ENCODE measurements at places on chromosomes 6 and 20.

- DNase-seq, result no peak
Observed at GRCh38 chr6:55438203-55438602, 110.9 kb downstream of the GFRAL start.

DNA sequence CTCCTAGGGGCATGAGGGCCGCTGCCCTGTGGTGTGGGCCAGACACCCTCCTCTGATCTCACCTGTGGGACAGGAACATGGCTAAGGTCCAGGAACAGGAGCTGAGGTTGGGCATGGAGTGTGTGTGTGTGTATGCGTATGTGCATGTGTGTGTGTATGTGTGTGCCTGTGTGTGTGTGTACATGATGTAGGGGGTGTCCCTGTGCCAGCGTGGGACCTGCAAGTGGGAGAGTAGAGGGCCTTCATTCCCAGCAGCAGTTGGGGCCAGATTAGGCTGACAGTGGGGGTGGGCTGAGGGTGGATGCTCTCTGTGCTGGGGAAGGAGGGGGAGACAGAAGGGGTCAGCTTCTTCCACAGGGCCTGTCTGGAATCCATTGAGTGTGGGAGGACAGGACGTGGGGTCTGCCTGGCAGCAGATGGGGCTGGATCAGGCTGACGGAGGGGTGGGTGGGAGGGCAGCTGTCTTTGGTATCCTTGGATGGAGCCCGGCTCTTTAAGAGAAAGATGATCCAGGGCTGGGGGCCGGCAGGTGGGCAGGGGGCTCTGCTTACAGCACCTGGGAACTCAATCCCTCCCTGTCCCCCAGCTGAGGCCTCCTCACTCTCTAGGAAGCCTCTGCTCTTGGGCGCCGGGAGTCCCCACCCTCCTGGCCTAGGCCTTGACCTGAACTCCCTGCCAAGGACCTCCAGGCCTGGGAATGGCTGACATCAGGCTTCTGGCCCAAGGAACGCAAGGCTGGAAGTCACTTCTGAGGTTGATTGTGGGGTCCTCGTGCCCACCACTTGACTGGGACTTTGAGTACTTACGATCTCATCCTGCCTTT is 44.0 kb downstream of the SPDEF start:
- peak; percentile 30 for DNase-seq

- no peak for DNase-seq
Observed at GRCh38 chr6:125655511-125655910, 93.9 kb upstream of the HEY2 start.

DNA sequence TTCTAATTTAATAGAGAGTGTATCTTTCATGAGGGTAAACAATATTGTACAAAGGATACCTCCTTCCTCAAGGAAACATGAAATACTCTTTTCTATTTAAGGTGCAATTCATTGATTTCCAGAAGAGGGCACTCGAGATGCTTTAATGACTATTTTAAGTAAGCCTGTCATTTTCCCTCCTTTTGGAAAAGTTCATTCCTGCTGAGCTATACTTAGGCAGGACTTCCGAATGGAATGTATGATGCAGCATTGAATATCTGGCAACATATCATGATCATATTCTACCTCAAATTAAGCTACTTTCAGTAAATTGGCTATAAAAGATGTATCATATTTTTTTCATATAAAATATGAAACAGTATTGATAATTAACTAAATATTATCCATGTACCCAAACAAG is 5.0 kb downstream of the DST start:
- no peak for DNase-seq

- no peak for DNase-seq
Observed at GRCh38 chr6:87907521-87907920, 140.1 kb upstream of the SPACA1 start.

- no peak for DNase-seq
Observed at GRCh38 chr6:37554480-37554819, 54.8 kb upstream of the CCDC167 start.

DNA sequence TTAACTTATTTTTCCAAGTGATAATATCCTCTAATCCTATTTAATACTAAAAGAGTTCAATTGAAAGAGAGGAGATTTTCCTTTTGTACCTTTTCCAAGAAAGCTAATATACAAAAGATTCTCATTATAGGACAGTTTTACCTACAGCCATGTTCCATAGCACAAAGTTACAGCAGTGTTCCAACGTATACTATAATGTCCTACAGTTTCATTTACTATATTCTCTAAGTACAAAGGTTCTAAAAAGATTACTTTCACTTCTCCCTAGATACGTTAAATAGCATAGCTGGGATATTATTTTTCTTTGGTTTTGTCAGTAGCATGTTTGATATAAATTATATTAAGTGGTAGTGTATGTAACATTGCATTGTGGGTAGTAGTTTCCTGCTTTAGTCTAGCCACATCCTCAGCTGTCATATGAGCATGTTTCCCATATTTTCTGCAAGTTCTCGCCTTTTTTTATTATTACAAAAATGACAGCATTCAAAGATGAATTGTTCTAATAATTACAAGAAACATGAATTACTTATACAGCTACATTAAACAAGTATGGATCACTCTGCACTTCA is 4.4 kb upstream of the RUNX2 start:
- DNase-seq, result no peak

GRCh38 chr6:19549109-19549508 is 288.1 kb upstream of the ID4 start:
- DNase-seq, result no peak

- no peak for DNase-seq
Observed at GRCh38 chr6:46583081-46583480, 69.5 kb downstream of the CYP39A1 start.

DNA sequence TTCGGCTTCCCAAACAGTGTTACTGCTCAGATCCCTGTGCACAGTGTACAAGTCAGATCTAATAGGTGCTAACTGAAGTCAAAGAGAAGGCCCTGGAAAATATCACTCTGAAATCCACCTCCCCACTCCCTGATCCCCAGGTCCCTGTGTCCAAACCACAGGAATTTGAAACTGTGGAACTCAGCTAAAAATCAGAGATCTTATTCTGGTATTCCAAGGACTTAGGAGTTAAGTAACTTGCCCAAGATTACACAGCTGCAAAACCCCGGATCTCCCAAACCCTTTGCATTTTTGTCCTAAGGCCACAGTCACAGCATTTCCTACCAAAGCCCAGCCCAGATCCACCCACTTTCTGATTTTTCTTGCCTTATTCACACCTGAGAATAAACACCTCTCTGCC is 32.3 kb upstream of the SLC23A2 start:
- no peak for DNase-seq

- DNase-seq, result no peak
Observed at GRCh38 chr6:43074847-43075669, 1.1 kb upstream of the PTK7 start.

DNA sequence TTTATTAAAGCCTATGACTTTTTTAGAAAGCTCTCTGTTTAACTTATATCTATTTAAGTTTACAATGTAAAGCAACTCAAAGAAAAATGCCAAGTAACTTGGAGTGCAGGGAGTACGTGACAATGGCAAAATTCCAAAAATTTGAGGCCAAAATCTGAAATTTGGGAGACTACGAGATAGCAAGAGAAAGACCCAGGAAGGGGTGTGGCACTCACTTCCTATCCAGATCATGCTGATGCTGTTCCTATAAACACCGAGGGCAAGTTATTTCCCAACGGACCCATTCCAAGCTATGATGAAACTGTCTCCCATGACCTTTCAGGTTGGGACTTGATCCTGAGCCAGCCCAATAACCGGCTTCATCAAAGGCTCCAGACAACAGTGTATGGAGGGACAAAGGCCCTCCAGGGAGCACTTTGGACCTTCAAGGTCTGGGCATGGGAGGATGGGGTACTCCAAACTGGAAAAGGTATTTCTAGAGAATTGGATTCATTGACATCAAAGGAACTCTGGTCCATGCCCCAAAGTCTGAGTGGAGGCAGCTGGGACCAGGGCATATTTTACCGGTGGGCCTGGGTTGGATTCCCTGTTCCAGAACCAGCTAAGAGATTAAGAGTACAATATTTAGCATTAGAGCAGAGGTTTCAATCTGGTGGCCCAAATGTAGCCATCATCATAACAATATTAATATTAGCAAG is 15.7 kb upstream of the SLC13A3 start:
- no peak for DNase-seq

DNA sequence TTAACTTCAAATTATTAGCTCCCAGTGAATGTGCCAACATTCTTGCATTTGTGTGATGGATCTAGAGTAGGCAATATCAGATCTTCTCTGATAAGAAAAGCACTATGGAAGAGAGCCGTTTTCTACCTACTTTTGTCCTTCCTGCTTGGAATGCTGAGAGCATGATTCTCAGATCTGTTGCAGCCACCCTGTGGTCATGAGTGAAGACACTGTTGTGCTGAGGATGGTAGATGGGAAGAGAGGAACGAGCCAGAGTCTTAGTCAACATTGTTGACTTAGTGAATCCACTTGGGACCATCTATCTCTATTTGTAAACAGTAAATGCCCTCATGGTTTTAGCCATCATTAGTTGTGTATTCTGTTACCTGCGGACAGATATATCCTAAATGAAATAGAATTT is 202.6 kb downstream of the CD109 start:
- DNase-seq, result no peak

DNA sequence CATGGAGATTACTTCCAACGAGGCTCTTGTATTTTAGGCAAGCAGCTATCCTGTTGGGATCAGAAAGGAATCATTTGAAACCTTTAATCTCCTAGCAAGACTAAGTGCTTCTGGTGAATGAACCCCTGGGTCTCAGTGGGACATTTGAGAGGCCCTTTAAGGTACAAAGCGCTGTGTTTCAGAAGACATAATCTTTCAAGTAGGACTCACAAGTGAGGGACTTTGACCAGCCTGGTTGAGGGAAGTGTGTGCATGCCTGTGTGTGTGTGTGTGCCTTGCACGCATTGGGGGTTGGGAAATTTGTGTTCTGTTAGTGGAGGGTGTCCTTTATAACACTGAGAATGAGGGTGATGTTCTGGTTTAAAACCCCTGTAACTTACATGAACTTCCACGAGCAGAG is 64.4 kb upstream of the KCNG1 start:
- DNase-seq, result no peak

GRCh38 chr6:14102383-14102782 is 15.2 kb upstream of the CD83 start:
- no peak for DNase-seq

DNA sequence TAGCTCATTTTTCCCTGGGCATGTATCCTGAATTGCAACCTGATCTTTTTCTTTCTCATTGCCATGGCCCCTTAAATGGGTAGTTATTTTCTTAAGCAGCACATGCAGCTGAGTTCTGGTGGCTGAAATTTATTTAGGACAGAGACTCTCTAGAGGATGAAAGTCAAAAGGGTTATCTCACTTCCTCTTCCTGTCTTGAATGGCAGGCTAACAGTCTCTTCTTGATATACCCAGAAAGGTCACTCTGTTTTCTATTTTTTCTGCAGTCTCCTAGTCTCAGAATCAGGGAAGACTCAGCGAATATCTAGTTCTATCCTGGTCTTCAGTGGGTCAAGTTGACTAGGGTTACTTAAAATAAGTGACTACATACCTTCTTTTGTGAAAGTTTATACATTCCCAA is 243.3 kb downstream of the EPHA7 start:
- DNase-seq, result no peak

DNA sequence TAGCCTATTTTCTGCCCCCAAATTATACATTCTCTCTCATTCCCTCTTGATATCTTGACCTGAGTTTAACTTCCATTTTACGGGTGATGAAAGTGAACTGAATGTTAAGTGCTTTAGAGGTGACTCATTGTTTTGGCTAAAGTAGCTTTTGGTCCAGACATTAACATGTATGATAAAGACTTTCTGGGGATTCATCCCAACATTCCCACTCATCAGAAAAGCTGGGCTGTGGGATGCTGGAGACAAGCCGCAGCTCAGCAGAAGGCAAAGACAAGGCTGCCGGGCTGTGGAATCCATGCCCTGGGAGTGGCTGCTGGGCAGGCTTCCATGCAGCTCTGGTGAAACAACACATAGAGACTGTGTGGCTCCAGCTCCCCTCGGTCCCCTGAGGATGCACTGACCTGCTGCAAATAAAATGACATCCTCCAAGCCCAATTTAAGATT is 89.9 kb upstream of the SYNDIG1 start:
- DNase-seq, result no peak

GRCh38 chr6:19450651-19451050 is 386.5 kb upstream of the ID4 start:
- DNase-seq, result no peak

DNA sequence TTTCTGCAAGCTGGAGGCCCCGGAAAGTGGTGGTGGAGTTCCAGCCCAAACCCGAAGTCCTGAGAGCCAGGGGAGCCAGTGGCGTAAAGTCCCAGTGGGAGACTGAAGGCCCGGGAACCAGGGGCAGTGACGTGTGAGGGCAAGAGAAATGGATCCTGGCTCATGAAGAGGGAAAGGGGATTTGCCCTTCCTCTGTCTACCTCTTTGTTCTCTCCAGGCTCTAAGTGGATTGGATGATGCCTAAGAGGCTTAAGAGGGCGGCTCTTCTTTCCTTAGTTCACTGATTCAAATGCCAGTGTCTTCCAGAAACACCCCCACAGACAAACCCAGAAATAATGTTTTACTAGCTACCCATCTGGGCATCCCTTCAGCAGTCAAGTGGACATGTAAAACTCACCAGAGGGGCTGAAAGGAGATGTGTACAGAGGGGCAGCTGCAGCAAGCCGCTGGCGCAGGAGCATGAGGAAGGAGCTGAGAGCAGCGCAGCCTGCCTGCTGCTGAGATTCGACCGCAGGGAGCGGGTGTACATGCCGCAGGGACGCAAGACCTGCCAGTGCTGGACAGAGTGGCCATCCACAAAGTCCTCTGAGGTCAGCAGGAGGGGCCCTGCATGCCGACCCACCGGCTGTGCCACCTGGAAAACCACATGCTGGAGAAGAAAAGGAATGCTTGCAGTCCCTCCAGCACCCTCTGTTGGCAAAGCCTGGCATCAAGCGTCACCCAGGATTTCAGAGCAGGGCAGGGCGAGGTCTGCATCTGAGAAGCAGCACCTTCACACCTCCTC is 29.5 kb downstream of the CDYL start:
- peak; percentile 78 for DNase-seq

DNA sequence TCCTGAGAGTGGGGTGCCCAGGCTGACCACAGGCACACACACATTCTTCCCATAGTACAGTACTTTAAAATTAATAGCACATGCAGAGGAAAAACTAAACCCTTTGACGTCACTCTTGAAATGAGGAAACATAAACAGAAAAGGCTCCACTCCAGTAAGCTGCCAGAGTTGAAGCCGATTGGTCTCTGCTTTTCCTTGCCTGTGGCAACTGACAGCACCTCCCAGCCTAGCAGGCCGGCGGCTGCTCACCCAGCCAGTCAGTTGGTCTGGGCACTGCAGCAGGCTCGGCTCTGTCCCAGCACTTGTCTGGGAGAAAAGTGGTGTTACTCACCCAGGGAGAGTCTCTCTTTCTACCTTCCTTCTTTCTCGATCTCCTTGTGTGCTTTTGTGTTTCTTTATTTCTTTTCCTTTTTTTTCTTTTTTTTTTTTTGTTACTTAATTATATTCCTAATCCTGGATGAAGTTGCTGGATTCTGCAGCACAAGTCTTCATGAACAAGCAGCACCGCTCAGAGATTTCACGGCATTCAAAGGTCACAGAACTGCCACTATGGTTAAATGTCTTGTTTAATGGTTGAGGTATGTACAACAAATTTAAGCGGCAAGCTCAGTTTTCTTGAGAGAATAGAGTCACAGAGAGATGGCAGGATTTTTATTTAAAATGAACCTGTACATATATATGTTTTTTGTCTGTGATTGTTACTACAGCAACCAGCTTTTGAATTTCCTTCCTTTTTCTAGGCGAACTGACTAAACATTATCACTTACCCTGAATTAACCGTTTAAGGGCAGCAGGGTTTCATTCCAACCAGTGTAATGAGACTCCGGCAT is at the start of gene PDE7B:
PDE7B (plus strand) TSS at position 260 of the 830 bp plus-strand sequence.
- DNase-seq, result peak; percentile 84

- DNase-seq, result no peak
Observed at GRCh38 chr6:144417681-144418080, 132.5 kb downstream of the UTRN start.

GRCh38 chr20:34179637-34180360 is 61.4 kb upstream of the ASIP start:
- no peak for DNase-seq
